ENCODE measurements at places on chromosomes 6 and 20.
A peak's percentile ranks its signal among the peaks of the same experiment; 100 is the strongest.

- no peak for DNase-seq
These were observed 165.1 kb upstream of the PROKR2 start for GRCh38 chr20:5481872-5482271.

GRCh38 chr20:62407221-62407992, at the start of gene CABLES2:
Gene CABLES2, minus strand, starts transcription at chr20:62407285. Its CDS starts 9 bp downstream, at chr20:62407276.
- peak; percentile 98 for DNase-seq

DNA sequence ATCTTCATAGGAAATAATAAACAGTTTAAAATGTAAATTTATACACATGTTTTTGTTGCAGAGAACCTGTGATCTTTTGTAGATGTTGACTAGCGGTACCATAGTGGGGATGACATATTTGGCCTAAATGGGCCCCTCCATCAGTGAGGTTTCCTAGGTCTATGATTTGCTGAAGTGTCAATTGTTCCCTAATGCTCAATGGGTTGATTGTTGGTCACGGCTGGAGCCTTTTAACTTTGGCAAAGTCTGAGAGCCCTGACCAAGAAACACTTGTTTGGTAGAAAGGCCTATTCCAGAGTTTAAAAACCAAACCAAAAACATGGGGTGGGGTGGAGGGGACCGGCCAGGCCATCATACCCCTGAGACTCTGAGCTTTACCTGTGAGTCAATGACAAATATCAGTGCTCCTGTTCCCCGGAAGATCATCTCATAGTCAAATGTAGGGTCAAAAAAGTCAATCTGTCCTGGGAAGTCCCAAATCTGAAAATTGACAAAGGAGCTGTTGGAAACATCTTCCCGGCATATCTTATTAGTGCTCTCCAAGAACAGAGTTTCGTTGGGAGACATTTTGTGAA, 25.1 kb downstream of the RRAGD start:
- no peak for DNase-seq

- no peak for DNase-seq
These were observed 82.8 kb downstream of the COL9A1 start for GRCh38 chr6:70219943-70220613.

DNA sequence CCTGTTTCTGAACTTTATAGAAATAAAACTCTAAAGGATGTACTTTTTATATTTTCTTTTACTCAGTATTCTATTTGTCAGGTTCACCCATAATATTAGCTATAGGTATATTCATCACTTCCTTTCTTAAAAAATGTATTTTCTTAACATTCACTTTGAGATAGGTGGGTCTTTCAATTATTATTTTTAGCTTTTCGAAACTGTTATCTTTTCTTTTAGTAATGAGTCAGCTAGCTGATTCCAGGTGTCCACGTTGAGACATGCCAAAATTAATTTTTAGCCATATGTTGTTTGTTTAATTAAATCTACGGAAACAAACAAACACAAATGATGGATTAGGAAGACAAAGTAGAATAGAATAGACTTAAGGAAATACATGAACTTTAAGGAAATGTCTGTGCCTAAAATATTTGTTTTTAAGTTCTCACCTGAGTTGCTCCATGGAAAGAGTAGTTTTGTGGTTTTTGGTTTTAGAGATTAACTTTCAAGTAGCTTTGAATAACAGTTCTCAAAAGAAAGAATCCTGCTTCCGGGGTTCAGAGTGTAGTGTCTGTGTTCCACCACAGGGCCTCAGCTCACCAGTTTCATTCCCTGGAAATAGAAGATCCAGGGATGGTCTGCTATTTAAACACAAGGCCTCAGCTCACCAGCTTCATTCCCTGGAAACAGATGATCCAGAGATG, 435.0 kb downstream of the HAO1 start:
- no peak for DNase-seq

- DNase-seq: peak; percentile 52
These were observed 563.8 kb downstream of the LMBRD1 start for GRCh38 chr6:69232911-69233448.

- DNase-seq: no peak
These were observed 96.0 kb upstream of the CNKSR3 start for GRCh38 chr6:154606457-154606856.

DNA sequence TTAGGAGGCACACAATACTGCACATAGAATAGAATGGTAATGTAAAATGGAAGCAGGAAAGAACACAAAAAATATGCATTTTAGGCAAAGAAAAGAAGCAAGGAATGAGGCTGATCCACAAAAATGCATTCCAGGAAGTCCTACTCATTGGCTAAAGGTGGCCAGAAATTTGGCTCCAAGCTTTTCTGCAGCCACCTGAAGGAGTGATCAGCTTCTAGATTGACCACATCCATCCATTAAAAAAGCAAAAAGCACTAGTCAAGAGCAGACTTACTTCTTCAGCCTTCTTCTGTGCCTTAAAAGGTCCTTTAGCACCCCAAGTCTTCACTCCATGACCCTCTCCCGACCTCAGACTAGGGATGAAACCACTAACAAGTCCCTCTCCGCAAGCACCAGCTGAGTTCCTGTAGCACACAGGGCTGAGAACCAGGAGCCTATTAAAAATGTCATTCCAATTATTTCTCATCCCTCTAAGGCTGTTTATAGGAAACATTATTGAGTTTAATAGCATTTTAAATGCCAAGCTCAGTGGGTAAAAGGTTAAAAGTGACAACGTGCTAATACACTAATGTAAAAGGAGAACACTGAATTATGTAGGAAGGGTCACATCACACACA, 36.5 kb downstream of the TRAM2 start:
- DNase-seq: no peak

DNA sequence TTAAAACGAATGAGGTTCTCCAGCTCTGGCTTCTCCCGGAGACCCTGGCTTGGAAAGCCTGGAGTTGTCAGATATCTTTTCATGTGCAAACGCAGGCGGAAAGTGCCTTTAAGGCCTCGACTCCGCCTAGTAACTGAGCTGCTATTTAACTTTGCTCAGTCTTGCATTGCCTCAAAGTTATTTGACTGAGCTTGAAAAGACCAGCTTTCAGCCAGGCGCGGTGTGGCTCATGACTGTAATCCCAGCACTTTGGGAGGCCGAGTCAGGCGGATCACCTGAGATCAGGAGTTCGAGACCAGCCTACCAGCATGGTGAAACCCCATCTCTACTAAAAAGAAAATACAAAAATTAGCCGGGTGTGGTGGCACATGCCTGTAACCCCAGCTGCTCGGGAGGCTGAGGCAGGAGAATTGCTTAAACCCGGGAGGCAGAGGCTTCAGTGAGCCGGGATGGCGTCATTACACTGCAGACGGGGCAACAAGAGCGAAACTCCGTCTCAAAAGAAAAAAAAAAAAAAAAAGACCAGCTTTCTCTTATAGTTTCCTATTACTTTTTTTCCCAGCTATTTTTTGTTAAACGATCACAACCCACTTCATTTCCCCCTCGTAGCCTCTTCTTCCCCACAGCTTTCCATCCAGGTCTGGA, 1.9 kb downstream of the GCNT2 start:
- DNase-seq: no peak

GRCh38 chr6:111478064-111478476, 4.9 kb downstream of the REV3L start:
- DNase-seq: peak; percentile 28

- DNase-seq: no peak
These were observed 93.6 kb downstream of the NCR2 start for GRCh38 chr6:41428996-41429421.

- DNase-seq: no peak
These were observed 73.1 kb downstream of the NDUFAF5 start for GRCh38 chr20:13857961-13858360.

DNA sequence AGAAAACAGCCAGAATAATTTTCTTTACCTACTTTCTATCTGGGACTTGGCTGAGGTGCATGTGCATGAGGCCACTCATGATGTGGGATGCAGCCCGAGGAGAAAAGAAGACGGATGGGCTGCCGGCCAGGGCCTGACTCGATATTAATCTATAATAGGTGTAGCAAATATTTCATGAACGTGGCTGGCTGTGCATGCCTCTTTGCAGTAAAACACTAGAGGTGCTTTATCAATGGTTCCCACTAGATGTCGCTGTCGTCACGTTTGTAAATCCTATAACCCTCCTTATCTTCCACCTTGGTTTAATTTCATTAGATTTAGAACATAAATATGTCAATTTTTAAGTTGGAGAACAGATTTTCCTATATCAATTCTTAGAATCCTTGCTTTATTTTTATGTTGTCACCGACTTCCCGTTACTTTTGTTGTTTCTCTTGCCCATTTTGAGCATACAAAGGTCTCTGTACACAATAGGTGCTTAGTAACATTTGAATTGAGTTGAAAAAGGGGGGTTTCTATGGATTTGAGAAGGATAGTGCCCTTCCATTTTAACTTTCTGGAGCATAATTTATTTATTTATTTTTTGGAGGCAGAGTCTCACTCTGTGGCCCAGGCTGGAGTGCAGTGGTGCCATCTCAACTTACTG, 19.6 kb upstream of the FERMT1 start:
- DNase-seq: peak; percentile 71

GRCh38 chr6:2108700-2109306, 136.6 kb downstream of the GMDS start:
- DNase-seq: no peak

GRCh38 chr6:170087941-170088581, 202.8 kb downstream of the DLL1 start:
- DNase-seq: no peak

DNA sequence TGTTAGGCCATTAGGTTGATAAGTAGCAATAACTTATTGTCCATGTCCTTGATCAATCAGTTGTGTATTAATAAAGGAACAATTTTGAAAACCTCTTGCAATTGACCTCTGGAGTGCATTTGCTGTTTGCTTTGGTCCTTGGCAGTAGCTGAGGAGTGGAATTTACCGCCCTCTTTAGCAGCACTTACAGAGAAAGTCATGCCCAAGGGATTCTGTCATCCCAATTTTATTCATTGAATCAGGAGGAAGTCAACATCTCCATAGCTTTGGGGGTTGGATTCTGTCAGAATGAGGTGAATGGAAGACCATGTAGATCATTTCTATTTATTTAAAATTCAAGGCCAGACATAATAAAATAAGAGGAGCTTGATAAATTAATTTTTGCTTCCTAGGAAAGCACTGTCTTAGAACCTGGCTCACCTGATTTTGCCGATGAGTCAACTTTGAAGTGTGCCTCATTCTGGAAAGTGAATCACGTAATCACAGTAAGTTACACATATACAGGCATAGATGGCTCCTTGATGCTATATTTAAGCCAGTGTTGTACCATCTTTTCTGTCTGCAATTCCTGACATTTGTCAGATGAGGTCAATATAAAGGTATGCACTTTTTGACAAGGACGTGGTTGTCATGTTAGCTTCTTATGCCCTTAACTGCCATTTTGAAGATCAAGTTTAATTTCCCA, 128.7 kb upstream of the MLIP start:
- peak; percentile 61 for DNase-seq

GRCh38 chr6:73286752-73287151, 23.8 kb upstream of the KHDC1 start:
- no peak for DNase-seq

- DNase-seq: peak; percentile 46
These were observed 161.4 kb downstream of the FOXC1 start for GRCh38 chr6:1770968-1771723.
